Cardiac muscle cell (in vitro differentiated cells and primary cell): ENCODE measurements at places on chromosomes 12 and 14. TPM values are rescaled to one million over a fixed set of nuclear protein-coding genes. Genes with fewer than 3 reads are reported as not detected.
A peak's percentile ranks its signal among the peaks of the same experiment; 100 is the strongest.

The LPAR5 gene
- total RNA-seq, result 0.07 and 0.71 TPM in 2 replicates

DNA sequence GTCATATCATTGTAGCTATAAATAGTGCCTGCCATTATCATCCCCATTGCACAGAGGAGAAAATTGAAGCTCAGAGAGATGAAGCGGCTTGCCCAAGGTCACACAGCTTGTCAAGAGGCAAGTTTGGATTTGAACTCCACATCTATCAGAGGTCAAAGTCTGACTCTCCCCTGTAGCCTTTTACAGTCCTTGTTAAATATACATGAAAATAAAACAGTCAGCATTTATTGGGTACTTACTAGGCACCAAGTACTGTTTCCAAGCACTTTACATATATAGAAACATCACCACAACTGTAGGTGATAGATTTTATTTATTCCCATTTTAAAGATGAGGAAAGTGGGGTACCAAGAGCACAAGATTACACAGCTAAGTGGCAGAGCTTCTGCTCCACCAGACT lies 67.2 kb downstream of the WSCD2 start:
- no peak for DNase-seq

DNA sequence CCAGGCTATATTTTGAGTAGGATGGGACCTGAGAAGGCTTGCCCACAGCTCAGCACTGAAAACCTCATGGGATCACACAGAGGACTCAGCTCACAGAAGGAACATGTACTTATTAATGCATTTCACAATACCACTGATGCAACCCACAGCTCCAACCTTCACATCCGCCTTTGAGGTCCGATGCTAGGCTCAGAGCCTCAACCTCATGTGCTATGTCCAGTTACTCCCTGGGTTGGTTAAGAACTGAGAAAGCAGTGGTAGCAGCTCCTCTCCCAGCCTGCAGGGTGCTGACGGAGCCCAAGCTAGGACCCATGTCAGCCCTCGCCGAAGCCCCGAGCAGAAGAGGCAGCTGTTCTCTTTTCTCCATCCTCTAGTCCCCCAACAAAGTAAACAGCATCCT lies 52.9 kb downstream of the SPTB start:
- peak; percentile 40 for DNase-seq

- no peak for DNase-seq
Observed at GRCh38 chr14:77914073-77914721, 114.3 kb downstream of the ADCK1 start.

DNA sequence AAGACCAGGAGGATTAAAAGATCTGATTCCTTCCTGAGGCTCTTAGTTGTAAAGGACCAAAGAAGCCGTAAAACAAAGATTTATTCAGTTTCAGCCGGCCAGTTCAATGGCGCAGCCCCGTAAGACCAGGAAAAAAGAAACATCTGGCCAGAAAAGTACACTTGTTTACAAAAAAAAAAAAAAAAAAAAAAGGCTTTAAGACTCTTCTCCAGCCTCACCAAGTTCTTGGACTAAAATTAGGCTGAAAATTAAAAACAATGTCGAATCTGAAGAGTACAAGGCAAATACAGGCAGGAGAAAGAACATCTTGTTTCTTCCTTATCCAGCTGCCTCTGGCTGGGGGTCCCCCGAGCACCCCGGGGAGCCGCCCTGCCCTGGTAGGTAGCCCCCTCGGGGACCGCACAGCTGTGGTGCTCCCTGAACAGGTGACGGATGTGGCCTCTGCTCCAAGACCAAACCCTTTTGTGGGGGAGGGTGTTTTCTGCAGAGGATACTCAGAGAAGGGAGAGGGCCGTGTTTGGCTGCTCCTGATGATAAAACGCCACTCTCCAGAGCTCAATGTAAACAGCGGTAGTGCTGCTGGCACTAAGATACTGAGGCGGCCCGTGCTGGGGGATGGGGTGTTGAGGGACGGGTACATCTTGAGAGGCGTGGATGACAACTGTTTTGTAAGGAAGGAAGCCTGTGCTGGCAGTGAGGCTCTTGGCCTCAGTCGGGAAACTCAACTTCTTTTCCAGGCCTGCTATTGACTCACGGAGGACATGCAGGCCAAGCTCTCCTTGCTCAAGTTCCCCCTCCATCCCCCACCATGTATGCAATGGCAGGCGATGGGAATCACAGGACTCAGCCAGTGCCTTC lies 201.0 kb upstream of the DIO3 start:
- peak; percentile 2 for DNase-seq

GRCh38 chr14:66137081-66137480 lies 349.1 kb upstream of the CCDC196 start:
- no peak for DNase-seq

- DNase-seq, result no peak
Observed at GRCh38 chr12:102753802-102754201, 163.2 kb downstream of the PAH start.
